Osteoblast (primary cell): ENCODE measurements at places on chromosomes 4 and X. TPM values are rescaled to one million over a fixed set of nuclear protein-coding genes. Genes with fewer than 3 reads are reported as not detected.

DNA sequence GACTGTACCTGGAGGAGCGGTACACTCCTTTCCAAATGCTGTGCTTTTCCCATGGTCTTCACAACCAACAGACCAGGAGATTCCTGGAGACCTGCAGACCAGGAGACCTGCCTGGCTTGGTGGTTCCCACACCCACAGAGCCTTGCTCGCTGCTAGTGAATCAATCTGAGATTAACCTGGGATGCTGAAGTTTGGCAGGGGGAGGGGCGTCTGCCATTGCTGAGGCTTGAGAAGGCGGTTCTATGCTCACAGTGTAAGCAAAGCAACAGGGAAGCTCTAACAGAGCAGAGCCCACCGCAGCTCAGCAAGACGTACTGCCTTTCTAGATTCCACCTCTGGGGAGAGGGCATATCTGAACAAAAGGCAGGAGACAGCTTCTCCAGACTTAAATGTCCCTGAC is 34.5 kb upstream of the FAAH2 start:
- DNase-seq: no peak

NXF2 gene
- total RNA-seq: not detected in 2 replicates

- no peak for DNase-seq
Measured at GRCh38 chr4:165813606-165814005, 59.4 kb upstream of the TLL1 start.

- no peak for DNase-seq
Measured at GRCh38 chr4:1517592-1518411, 111.6 kb upstream of the NKX1-1 start.

ADRA2C gene
- 1.1 and 1.5 TPM in 2 replicates for total RNA-seq
